ENCODE measurements at places on chromosomes 1 and 21. TPM values are rescaled to one million over a fixed set of nuclear protein-coding genes. Genes with fewer than 3 reads are reported as not detected.

The OR6K3 gene
- not detected for total RNA-seq

The ARHGEF16 gene
- 0.09 TPM for total RNA-seq

The DMRTA2 gene
- 0.09 TPM for total RNA-seq

The HLX gene
- 4.7 TPM for total RNA-seq

The ESRRG gene
- total RNA-seq: under 0.01 TPM
